ENCODE measurements at places on chromosomes 12 and 14.

GRCh38 chr12:92733181-92733580 is 30.4 kb downstream of the PLEKHG7 start:
- no peak for DNase-seq

DNA sequence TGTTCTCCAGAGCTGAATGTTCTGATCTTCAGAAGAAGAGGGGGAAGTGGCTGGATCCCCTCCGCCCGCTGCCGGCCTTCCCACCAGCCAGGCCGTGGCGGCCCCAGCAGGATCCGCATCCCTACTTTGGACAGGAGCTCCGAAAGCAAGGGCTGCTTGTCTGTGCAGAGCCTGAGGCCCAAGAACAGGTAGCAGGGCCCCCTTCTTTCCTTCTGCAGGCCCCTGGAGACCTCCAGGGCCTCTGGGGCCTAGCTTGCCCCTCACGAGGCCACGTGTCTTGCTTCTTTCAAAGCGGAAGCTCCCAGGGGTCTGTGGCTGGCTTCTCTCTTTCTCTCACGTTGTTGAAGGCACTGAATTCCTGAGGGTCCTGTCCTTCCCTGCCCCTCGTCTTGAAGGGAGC is 13.2 kb downstream of the PGF start:
- no peak for DNase-seq

GRCh38 chr12:106296179-106296877 is 6.2 kb upstream of the TCP11L2 start:
- DNase-seq, result peak; percentile 60

GRCh38 chr14:50299585-50299984 is 12.4 kb downstream of the L2HGDH start:
- DNase-seq, result no peak

DNA sequence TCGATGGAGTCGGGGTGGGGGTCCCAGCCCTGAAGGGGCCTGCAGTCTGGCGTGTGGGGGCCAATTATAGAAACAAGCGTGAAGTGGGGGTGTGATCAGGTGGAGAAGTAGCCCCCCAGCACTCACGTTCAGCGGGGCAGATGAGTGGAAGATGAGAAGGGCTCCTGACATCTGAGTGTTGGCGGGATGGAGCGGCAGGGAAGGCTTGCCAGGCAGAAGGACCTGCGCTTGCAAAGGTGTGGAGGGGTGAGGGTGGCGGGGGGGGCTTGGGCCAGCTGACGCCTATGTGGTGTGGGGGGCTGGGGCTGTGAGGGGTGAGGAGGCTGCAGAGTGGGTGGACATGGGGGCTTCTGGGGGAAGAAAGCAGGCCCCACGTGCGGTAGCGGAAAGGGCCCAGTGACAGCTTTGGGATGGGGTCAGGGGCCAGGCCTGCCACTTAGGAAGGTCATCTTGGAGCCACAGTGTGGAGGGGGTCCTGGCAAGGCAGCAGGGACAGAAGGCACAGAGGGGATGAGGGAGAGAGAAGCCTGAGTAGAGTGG is 22.2 kb upstream of the BEGAIN start:
- DNase-seq, result no peak

DNA sequence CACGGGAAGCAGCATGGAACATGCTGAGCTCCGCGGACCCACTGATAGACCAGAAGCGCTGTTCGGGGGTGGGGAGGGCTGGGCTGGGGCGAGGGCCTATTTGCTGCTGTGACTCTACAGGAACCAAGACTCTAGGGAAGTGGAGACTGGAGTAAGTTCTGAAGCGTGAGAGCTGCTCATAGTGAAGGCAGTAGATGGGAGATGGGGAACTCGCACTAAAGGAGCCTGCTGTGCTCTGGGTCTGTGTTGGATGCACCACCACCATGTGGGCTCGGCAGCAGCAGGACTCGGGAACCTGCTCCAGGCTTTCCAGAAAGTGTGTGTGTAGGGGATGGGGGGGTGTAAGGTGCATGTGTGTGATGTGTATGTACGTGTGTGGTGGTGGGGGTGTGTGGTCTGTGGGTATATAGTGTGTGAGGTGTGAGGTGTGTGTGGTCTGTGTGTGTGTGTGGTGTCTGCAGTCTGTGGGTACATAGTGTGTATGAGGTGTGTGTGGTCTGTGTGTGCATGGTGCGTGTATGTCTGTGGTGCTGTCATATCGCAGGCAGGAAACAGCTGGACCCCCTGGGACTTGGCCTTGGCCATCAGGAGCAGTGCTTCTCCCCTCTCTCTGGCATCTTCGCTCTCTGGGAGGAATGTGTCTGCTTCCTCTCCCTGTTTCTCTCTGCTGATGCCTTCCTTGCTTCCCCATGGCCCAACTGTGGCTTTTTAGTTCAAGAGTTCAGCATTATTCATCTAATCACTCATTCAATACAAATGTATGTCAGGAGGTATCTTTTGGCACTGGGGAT is 378.9 kb downstream of the FUT8 start:
- peak; percentile 48 for DNase-seq

DNA sequence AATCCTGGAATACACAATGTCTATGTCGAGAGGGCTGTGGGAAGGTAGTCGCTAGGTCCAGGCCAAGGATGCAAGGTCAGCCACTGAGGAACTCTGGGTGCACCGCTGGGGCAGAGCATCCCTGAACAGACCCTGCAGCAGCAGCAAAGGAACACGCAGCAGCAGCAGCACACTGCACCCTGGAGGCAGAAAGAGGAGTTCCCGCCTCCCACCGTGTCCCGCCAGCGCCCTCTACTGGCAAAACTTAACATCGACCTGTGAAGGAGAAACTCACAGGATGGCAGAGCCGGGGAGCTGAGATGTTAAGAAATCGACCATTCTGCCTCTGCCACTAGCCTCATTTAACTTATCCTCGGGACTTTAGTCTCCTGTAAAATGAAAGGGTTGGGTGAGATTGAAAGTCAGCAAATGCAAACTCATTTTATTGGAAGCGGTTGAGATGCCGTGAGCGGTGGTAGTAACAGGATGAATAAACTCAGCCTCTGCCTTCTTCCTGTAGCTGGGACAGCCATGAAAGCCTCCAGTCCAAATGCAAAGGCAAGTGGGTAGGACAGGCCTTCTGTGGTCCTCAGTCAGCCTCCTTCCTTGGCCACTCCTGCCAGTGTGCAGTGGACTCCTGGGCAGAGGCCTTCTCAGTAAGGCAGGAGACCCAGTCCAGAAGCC is 45.6 kb downstream of the STAB2 start:
- DNase-seq, result peak; percentile 71

GRCh38 chr14:75702122-75702521 is 41.1 kb downstream of the TTLL5 start:
- no peak for DNase-seq

DNA sequence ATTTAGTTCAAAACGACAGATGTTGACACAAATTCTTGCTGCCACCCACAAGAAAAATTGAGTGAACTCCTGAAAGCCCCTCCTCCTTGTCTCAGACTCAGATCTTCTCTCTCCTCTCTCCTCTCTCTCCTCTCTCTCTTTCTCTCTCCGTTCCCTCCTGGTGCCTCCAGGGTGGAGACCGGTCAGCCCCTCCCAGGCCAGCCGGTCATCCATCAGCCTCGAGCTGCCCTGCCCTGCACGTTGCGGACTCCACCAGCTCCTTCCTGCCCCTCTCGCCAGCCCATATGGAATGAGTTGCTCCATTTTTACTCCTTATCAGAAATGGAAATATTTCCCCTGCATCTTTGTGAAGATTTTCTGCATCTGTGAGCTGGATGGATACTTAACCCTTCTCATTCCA is 103.8 kb downstream of the TBX5 start:
- DNase-seq, result no peak

DNA sequence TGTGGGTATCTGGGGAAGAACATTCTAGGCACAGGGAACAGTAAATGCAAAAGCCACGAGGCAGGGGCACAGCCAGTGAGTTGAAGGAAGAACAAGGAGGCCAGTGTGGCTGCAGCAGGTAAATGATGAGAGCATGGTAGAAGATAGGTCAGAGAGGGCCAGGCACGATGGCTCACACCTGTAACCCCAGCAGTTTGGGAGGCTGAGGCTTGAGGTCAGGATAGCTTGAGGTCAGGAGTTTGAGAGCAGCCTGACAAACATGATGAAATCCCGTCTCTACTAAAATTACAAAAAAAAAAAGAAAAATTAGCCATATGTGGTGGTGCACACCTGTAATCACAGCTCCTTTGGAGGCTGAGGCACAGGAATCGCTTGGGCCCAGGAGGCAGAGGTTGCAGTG is 86.7 kb upstream of the ESRRB start:
- no peak for DNase-seq

DNA sequence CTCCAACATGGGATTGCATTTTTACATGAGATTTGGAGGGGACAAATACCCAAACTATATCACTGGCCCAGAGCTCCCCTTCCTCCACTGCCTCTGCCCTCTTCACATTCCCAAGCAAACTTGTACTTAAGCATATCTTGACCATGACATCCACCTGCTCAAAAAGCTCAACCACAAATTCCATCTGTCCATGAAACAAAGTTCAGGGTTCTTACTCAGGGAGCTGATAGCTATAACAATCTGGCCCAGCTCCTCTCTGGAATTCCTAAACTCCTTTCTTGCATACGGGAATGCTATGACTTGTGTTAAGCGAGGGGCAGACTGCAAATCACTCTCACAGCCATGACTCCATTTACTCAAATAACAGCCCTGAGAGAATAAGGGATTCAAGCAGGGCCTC is 152.1 kb downstream of the GALC start:
- DNase-seq, result no peak

Measured in AG08395 (cell line).